NCI-H1694 treated with DMSO at 0.1 percent for 48 hours (cell line): ENCODE measurements at places on chromosomes 1 and 21.

- no peak for DNase-seq
Measured at GRCh38 chr1:159958719-159959380, 4.8 kb upstream of the SLAMF9 start.

- DNase-seq = no peak
Measured at GRCh38 chr21:23633447-23633940, 1973.8 kb downstream of the MRPL39 start.

- peak; percentile 80 for DNase-seq
Measured at GRCh38 chr1:147494998-147495580, 46.2 kb upstream of the BCL9 start.

GRCh38 chr1:21651214-21652042 lies 17.7 kb downstream of the RAP1GAP start:
- DNase-seq = no peak

- DNase-seq = no peak
Measured at GRCh38 chr1:10530281-10530740, 55.6 kb downstream of the PEX14 start.

- DNase-seq = peak; percentile 51
Measured at GRCh38 chr1:241610056-241610815, 29.9 kb downstream of the CHML start.

- DNase-seq = no peak
Measured at GRCh38 chr1:77830946-77831345, 51.5 kb downstream of the MIGA1 start.

DNA sequence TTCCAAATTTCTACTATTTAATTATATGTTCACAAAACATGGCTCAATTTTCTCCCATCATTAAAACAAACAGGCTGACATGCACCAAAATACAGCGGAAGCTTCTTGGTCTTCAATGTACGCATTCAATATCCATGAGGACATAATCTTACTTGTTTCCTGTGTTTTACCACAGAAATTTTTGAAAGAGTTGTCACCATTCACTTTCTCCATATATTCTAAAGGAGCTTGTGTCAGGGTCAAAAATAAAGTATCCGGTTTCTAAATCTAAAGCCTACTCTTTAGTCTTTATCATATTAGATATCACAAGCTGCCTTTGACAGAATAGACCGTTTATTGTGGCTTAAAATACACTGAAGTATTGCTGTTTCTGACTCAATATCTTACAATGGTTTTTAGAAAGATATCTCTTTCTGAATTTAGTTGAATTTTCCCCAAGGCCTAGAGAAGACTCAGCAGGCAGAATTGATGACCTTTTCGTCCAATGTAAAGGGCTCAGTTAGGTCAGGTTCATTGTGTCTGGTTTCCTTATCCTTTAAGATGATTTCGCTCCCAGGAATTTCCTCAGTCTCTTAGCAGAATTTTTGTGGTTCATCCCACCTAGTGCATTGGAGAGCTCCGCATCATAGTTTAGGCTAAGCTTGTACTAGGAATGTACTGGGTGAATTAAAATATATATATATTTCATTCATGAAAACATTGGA lies 717.2 kb downstream of the NCAM2 start:
- no peak for DNase-seq
